ENCODE measurements at places on chromosomes 5 and 9.

- DNase-seq = no peak
Observed at GRCh38 chr5:59506285-59506877, 387.1 kb downstream of the PDE4D start.

DNA sequence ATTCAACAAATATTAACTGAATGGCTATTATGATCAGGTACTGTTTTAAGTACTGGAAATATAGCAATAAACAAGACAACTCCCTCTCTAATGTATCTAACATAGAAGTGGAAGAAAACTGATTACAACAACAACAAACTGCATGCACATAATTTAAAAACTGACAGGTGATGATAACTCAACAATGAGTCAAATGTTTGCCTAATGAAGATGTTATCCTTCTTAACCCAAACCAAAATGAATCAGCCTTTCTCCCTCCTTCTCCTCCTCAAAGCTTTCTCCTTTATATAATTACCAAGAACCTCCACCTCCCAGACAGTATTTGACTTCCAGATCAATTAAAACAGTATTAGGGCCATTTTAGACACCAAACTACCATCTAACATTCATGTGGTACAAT lies 49.3 kb downstream of the RICTOR start:
- no peak for DNase-seq

DNA sequence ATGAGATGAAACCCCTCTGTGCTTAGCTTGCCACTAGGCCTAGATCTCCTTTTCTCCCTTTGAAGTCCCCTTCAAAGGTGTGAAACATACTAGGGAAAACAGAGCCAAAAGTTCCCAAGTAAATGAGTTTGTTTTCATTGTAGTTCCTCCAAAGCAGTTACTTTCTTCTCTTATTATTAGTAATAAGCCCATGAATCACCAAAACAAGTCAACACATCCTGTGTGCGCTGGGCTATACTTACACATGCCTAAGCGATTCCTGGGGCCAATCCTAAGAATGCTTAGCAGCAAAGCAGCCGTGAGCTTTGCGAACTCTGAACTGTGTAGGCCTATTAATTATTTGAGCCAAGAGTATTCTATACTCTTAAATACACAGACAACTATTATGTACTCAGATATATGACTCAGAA lies 7.6 kb downstream of the ENC1 start:
- no peak for DNase-seq

DNA sequence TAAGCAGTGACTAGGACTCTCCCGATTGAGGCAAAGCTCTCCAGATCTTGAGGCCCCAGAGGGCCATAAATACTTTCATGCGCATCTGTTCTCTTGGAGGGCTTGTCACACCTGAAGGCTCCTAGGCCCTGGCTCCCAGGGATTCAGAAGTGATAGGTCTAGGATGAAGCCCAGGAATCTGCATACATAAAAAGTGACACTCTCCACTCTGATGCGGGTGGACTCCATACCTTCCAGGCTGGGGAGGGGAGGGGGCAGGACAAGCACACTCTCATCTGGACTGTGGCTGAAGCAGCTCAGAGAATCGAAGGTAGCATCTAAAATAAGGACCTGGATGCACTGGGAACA lies 9.1 kb upstream of the CYSTM1 start:
- DNase-seq = no peak

- DNase-seq = no peak
Observed at GRCh38 chr9:69149321-69149807, 24.7 kb upstream of the TJP2 start.

GRCh38 chr5:90056911-90057705 lies 352.4 kb downstream of the CETN3 start:
- no peak for DNase-seq

DNA sequence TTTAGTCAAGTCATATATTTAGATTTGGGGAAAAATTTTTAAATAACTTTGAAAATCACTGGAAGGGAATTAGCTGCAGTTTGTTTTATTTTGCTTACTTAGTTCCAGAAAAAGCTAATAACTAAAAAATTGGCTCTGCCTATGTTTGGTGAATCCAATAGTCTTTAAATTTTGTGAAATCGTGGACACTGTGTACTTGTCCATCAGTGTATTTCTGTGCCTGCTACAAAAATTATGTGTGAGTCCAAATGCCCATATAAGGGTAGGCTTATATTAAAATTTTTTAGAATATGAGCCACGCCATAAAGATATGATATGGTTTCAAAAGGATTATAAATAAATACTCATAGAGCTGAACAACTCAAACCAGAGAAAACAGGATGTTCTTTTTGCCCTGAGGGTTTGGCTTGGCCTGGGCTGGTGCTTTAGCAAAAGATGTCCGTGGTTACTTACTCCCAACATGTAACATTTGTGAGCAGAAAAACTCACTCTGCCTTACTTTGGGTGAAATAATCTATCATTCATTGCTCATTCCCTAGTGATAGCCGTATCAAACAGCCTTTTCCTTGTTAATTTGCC lies 133.2 kb upstream of the PRLR start:
- no peak for DNase-seq

- no peak for DNase-seq
Observed at GRCh38 chr9:89430995-89431394, 66.9 kb downstream of the SEMA4D start.

DNA sequence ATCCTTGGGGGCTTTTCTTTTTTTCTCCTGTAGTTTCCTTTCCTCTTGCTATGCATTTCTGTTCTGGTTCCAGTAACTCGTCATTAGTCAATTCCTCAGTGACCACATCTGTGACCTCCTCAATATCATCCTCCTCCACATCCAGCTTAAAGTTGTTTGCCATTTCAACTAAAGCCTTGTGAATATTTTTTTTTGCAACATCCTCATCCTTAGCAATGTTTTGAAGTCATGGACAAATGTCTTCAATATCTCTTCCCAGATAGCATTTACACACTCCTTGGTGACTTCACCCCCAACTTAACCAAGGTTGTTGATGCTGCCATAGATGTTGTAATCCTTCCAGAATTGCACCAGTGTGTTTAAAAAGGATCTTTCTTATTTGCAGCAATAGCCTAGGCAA lies 14.7 kb upstream of the ADRB2 start:
- no peak for DNase-seq

DNA sequence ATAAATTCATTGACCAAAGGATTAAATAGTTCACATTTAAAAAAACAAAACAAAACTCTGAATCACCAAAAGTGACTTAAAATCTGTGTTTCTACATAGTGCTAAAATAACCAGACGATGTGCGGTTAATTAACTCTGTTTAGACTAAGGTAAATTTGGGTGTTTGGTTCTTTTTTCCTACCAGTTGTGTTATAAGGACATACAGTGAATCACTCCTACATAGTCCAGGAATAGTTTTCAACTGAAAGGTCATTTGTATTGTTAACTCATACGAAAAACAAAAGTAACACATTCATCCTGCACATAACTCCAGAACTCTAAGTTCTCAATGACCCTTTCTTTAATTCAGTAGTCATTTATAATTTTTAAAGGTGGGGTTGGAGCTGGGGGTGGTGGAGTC lies 203.7 kb downstream of the GLIS3 start:
- no peak for DNase-seq

DNA sequence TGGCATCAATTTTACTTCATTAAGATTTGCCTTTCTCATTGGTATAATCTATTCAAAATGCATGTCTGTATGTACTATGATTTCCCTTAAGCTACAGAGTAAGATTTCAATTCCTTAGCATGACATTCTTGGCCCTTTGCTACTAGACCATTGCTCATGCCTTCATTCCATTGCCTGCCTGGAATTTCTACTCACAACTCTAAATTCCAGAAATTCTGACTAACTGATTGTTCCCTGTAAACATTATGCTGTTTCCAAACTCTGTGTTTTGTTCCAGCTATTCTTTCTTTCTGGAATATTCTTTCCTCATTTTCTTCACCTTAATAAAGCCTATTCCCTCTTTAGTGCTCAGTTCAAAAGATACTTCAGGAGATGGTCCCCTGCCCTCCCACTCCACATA lies 568.8 kb upstream of the SEMA6A start:
- DNase-seq = no peak

GRCh38 chr5:41587668-41588067 lies 77.3 kb upstream of the PLCXD3 start:
- DNase-seq = no peak

DNA sequence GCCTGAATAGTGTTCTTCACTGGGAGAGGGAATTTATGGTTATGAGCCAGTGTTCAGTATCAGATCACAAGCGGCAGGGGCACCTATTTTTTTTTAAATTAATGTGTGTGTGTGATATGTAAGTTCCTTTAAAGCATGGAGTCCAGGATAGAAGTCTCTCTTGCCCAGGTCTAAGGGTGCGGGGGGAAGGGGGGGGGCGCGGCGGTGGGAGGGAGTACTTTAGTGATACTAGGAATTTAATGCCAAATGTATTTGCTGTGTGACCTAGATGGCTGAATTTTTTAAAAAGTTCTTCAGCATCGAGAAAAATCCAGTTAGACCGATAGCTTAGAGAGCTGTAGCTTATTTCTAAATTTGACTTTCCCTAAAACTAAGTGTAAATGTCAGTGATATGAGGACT lies 1.5 kb upstream of the FCHO2 start:
- no peak for DNase-seq

GRCh38 chr5:8912106-8912505 lies 633.8 kb downstream of the SEMA5A start:
- DNase-seq = no peak

DNA sequence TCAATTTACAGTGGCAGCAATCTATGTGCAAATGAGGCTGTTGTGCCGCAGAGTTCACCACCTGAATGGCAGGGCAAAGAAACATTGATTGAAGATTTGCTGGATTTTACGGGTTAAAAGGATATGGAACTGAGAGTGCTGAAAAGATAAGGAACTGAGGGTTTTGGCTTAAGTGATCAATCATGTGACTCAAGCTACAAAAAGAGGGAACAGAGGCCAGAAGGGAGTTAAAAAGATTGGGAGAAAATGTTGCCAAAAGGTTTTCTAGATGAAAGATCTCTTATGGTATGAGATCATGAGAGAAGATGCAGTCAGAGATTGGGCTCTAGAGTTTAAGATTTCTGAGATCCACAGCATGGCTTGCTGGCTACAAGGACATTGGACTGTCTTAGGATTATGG lies 7.9 kb upstream of the RIMOC1 start:
- DNase-seq = no peak

DNA sequence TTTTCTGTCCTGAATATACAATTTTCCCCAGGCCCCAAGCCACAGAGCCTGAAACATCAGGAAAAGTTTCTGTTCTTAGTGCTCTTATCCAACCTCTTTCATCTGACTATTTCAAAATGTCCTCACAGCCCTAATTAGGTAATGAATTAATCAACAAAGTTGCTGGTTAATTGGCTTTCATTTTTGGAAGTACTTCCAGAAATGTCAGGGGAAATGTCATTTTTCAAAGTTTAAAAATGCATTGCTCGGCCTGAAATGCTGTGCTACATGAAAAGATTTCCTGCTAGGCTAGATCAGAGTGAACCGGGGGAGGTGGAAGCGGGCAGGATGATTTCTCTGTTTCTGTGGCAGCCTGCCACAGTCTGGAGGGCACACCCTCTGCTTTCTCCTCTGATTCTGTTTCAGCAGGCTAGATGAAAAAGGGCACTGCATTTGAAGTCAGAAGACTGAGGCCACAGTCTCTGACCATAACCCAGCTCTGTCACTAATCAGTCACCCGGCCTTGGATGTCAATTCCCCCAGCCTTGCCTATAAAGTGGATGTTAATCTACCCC lies 55.9 kb upstream of the BARX1 start:
- no peak for DNase-seq

GRCh38 chr5:96013254-96013653 lies 51.6 kb upstream of the ELL2 start:
- no peak for DNase-seq

DNA sequence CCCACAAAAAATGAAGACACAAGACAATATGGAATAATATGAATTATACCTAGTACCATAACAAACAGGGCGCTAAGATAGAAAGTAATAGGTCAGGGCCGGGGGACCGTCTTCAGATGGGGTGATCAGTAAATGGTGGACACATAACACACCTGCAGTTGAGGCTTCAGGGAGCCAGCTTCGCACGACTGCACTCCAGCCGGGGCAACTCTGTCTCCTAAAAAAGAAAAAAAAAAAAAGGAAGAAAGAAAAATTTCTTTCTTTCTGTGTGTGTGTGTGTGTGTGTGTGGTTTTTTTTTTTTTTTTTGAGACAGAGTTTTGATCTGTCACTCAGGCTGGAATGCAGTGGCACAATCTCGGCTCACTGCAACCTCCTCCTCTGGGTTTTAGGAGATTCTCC lies 75.0 kb upstream of the HSPA9 start:
- no peak for DNase-seq

DNA sequence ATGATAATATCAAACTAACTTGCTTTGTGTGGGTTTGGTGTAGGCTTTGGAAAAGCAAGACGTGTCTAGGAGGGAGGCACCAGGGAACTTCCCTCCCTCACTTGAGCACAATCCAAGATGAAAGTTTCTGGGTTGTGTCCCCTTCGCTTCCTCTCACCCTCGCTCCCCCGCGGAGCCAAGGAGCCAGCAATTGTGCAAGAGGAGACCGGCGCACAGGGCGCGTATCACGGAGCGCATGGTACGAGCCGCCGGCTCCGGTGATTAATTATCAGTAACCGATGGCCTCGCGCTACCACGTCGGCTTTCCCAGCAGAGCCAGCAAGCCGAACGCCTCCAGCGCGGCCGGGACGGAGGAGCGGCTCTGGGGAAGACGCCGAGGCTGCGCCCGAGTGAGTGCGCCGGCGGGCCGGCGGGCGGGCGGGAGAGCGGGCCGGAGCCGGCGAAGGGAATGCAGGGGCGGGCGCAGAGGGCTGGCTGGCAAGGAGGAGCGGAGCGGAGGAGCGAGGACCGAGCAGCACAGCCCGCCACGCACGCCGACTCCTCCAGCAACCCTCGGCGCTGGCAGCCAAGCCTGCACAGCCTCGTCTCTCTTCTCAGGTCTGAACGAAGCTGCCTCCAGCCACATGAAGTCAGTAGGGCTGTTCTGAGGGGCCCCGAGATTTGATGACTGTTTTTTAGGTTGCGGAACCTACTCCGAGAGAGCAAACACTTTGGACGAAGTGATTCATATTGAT lies 143.6 kb downstream of the BNC2 start:
- no peak for DNase-seq

GRCh38 chr5:6349387-6349786 lies 29.0 kb downstream of the MED10 start:
- no peak for DNase-seq

GRCh38 chr5:137564398-137564961 lies 65.4 kb upstream of the SPOCK1 start:
- no peak for DNase-seq

- no peak for DNase-seq
Observed at GRCh38 chr5:12277504-12278192, 373.4 kb upstream of the CTNND2 start.

GRCh38 chr9:107588393-107588792 lies 98.8 kb upstream of the KLF4 start:
- no peak for DNase-seq

GRCh38 chr9:81314490-81314889 lies 374.9 kb downstream of the TLE1 start:
- no peak for DNase-seq

DNA sequence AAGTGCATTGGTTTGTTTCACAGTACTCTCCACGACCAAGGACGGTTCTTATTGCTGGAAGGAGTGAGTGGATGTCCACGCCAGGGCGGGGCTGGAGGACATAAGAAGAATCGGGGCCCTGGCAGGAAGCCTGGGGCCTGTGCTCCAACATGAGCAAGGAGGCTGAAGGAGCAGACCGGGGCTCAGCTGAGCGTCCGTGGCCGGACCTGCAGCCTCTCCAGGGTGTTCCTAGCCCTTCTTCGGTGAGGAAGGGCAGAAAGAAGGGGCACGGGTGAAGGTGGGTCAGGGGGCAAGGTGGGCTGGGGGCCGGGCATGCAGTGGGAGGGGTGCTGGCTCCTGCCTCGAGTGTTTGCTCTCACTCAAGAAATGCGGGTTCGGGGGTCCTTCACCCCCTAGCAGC lies 18.1 kb downstream of the FAM78A start:
- DNase-seq = no peak

- no peak for DNase-seq
Observed at GRCh38 chr9:104412238-104412637, 91.8 kb upstream of the OR13F1 start.
